ENCODE measurements at places on chromosomes 13 and 19. TPM values are rescaled to one million over a fixed set of nuclear protein-coding genes. Genes with fewer than 3 reads are reported as not detected.

- H3K4me3 ChIP-seq = no peak overlapping the region
- no peaks in the 10 kb centered on the region for H3K27me3 ChIP-seq
- no peaks in the 10 kb centered on the region for H3K36me3 ChIP-seq
- H3K4me1 ChIP-seq = no peaks in the 10 kb centered on the region
Observed at GRCh38 chr13:91078093-91078679, 269.3 kb upstream of the MIR17HG start.

- H3K27me3 ChIP-seq = no peaks in the 10 kb centered on the region
- peaks cover 8% of the 10 kb centered on the region for H3K36me3 ChIP-seq
- H3K27ac ChIP-seq = no peak overlapping the region
- no peak for DNase-seq
Observed at GRCh38 chr19:18904334-18905057, 8.5 kb upstream of the CERS1 start.

- no peaks in the 10 kb centered on the region for H3K27me3 ChIP-seq
- H3K36me3 ChIP-seq = no peaks in the 10 kb centered on the region
- H3K4me3 ChIP-seq = no peak overlapping the region
- DNase-seq = no peak
- no peaks in the 10 kb centered on the region for H3K4me1 ChIP-seq
Observed at GRCh38 chr13:74087357-74087756, 46.8 kb downstream of the KLF12 start.

DNA sequence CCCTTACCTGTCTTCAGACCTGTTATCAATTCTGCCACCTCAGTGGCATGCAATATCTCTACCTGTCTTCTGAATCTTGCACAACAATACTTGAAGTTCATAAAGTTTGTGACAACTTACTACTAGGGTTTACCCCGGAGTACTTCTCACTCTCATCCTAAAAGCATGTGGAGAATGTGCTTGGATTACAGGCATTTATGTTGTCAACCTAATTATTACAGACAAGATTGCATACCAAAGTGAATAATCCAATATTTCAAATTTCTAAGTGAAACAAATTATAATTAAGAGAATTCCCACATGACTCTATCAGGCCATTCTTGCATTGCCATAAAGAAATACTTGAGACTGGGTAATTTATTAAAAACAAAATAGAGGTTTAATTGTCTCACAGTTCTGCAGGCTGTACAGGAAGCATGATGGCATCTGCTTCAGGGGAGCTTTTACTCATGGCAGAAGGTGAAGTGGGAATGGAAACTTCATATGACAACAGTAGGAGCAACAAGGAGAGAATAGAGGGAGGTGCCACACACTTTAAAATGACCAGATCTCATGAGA, 661.0 kb upstream of the SPRY2 start:
- no peaks in the 10 kb centered on the region for H3K36me3 ChIP-seq
- H3K27ac ChIP-seq = no peak overlapping the region
- H3K4me3 ChIP-seq = no peak overlapping the region
- no peaks in the 10 kb centered on the region for H3K27me3 ChIP-seq

- H3K4me3 ChIP-seq = no peak overlapping the region
- H3K27ac ChIP-seq = no peak overlapping the region
- peaks cover 5% of the 10 kb centered on the region for H3K4me1 ChIP-seq
- no peak for DNase-seq
- no peaks in the 10 kb centered on the region for H3K27me3 ChIP-seq
- peaks cover 33% of the 10 kb centered on the region for H3K36me3 ChIP-seq
Observed at GRCh38 chr19:10173527-10173926, 21.2 kb downstream of the DNMT1 start.

DNA sequence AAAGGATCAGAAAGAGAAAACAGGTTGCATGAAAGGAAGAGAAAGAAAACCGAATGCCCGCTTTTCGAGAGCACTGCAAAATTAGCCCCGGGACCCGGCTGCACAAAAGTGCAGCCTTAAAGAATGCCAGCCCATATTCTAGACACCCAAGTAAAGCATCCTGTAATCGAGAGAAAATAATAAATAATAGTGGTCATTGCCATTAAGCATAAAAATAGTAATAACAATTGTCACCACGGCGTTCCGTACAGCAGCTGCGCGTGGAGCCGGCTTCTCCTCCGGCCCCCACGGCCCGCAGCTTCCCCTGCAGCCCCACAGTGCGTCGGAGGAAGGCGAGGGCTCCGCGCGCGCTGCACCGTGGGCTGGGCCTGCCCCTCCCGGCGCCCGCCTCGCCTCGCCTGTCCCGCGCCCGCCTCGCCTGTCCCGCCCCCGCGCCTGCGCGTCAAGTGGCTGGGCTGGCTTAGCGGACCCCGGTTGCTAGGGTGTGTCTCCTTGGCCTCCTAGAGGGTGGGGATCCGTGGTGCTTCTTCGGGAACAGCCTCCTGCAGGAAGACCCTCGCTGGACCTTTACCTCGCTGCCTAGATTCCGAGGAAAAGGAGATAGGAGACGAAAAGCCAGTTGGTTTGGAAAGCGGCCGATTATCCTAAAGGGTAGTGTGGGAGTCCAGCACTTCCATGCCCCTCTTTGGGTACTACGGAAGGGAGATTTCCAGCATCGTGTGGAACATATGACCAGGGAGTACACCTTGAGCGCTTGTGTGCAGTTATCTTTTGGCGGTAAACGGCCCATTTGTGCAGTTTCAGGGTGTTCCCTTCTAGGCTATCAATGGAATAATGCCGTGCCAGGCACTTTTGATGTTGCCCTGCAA, at the start of gene LRRC63:
TSS of gene LRRC63 (plus strand) at position 446 of the 869 bp plus-strand sequence. CDS start 1,107 bp downstream, outside the sequence.
- no peaks in the 10 kb centered on the region for H3K27me3 ChIP-seq
- DNase-seq = no peak
- peak within 1 kb of the TSS; percentile 72 for H3K4me3 ChIP-seq
- no peaks in the 10 kb centered on the region for H3K36me3 ChIP-seq

DNA sequence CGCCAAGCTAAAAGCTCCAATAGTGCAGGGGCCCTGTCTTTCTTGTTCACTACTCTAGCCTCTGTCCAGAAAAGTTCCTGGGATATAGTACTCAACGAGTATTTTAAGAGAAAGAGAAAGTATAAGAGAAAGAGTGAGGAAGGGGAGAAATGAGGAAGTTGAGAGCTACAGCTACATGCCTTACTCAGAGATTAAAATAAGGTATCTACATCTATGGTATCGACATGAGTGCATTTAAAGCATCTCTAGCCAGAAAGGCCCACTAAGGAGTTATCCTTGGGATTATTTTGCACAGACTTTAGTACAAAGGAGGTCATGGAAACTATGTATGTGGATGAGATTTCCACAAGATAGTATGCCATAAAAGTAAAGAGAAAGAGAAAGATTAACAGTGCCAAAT, 28.5 kb downstream of the MYCBP2 start:
- peak overlapping the region; percentile 71 for H3K27ac ChIP-seq
- peak overlapping the region; percentile 57 for H3K4me3 ChIP-seq
- DNase-seq = no peak
- peaks cover 2% of the 10 kb centered on the region for H3K36me3 ChIP-seq
- H3K4me1 ChIP-seq = peaks cover 24% of the 10 kb centered on the region

DNA sequence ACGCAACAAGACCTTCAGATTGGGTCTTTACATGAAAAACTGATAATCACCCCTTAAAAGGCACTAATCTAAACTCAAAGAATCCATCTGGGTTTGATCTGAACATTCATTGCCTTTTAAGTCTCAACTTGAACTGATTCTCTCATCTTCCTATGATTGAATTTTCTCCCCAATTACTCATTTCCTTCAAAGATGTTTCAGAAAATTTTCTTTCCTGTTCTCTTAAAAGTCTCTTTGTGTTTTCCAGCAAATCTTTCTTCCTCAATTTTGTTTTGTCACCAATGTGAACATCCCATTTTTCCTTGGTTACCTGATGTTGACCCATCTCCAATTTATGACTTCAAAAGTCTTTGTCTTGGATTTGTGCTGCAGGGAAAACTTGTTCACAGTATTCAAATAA, 234.3 kb downstream of the DACH1 start:
- H3K27me3 ChIP-seq = no peaks in the 10 kb centered on the region
- H3K4me3 ChIP-seq = no peak overlapping the region
- DNase-seq = no peak
- no peaks in the 10 kb centered on the region for H3K4me1 ChIP-seq

DNA sequence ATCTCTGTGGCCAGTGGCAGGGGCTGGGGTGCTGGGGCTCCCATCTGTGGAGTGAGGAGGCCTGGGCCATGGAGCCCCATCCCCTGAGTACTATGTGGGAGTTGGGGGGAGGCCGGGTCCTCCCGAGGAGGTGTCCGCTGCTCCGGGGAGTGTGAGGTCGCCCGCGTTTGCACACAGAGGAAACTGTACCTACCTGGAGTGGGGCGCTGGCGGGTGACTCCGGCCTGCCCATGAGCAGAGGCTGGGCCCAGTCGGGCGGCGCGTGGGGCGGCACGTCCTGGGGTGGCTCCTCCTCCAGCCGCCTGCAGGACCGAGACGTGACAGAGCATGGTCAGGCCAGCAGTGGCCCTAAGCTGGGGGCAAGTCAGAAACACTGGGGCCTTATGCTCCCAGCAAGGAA, 33.8 kb upstream of the MATK start:
- no peak overlapping the region for H3K27ac ChIP-seq
- no peak overlapping the region for H3K4me3 ChIP-seq
- no peaks in the 10 kb centered on the region for H3K36me3 ChIP-seq

- peak overlapping the region; percentile 93 for H3K27ac ChIP-seq
- H3K27me3 ChIP-seq = no peaks in the 10 kb centered on the region
- H3K36me3 ChIP-seq = peaks cover 21% of the 10 kb centered on the region
- DNase-seq = no peak
- H3K4me3 ChIP-seq = peak overlapping the region; percentile 66
Observed at GRCh38 chr13:99299920-99300341, 7.3 kb downstream of the GPR183 start.

DNA sequence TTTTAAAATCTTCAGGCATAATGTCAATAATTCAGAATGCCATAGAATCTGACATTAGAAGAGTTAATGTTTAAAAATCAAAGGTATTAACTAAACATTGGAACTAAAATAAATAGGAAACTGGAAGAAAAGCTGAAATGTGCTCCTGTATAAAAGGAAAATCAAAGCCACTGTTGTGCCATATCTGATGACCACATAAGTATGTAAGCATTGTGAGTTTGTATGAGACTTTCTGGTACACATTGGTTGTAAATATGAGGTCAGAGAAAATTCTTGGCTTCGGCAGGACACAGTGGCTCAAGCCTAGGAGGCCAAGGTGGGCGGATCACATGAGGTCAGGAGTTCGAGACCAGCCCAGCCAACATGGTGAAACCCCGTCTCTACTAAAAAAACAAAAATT, 48.3 kb upstream of the INTS6 start:
- no peaks in the 10 kb centered on the region for H3K36me3 ChIP-seq
- no peak overlapping the region for H3K4me3 ChIP-seq
- no peak overlapping the region for H3K27ac ChIP-seq
- no peak for DNase-seq
- H3K27me3 ChIP-seq = no peaks in the 10 kb centered on the region

GRCh38 chr13:45047394-45048310, 58.3 kb downstream of the GPALPP1 start:
- H3K4me1 ChIP-seq = peaks cover 10% of the 10 kb centered on the region
- H3K4me3 ChIP-seq = peak overlapping the region; percentile 28
- peak; percentile 24 for DNase-seq
- H3K36me3 ChIP-seq = no peaks in the 10 kb centered on the region

DNA sequence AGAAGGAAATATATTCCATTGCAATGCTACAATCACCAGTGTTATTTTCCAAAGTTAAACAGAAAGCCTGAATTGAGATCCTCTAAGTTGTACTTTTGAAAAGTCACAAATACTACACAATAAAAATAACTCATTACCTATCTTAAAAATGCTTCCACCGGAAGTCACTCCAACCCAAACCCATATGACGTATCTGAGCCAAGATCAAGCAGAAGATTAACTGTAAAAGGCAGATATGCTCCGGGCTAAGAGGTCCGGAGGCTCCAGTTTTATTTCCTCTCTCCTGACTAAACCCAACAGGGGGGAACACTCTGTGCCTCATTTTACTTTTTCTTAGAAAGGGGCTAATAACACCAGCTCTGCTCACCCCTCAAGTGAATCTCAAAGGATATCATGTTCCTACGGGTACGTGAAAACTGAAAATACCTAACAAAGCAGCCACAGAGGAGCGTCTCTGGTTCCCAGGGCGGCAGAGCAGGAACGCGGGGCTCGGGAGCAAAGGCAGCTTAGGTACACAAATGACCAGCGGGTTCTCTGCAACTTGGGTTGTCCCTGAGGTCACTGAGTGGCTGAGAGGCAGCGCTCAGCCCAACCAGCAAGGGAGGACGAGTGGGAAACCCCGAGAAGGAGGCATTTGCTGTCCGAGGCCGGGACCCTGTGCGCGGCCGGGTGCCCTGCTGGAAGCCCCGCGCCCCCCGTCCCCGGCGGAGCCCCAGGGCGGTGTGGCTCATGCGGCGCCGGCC, 750 bp downstream of the RAB20 start:
- H3K36me3 ChIP-seq = no peaks in the 10 kb centered on the region
- H3K4me3 ChIP-seq = peak overlapping the region; percentile 91
- peaks cover 2% of the 10 kb centered on the region for H3K4me1 ChIP-seq
- DNase-seq = no peak
- peak overlapping the region; percentile 34 for H3K27ac ChIP-seq

- H3K27ac ChIP-seq = peak overlapping the region; percentile 95
- H3K4me1 ChIP-seq = peaks cover 26% of the 10 kb centered on the region
- DNase-seq = no peak
- H3K27me3 ChIP-seq = no peaks in the 10 kb centered on the region
Observed at GRCh38 chr19:14418856-14419105, 360 bp downstream of the DDX39A start.

- no peaks in the 10 kb centered on the region for H3K27me3 ChIP-seq
- no peak overlapping the region for H3K4me3 ChIP-seq
- DNase-seq = no peak
- H3K36me3 ChIP-seq = peaks cover 4% of the 10 kb centered on the region
Observed at GRCh38 chr19:58330458-58330857, 3.7 kb downstream of the ZSCAN22 start.

DNA sequence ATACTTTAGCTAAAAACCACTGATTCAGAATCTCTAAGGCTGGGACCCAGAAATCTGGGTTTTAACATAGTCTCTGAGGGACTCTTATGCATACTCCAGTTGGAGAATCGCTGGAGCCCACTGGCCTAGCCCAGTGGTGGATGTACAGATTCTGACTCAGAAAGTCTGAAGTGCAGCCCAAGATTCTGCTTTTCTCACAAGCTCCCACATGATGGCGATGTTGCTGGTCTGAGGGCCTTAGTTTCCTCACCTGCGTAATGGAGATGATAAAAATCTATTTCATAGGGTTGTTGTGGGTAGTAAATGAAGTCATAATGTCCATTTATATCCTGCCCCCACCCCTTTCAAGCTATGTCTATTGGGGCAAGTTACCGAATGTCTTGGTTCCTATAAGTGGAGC, 7.7 kb upstream of the CDADC1 start:
- H3K36me3 ChIP-seq = no peaks in the 10 kb centered on the region
- H3K27me3 ChIP-seq = no peaks in the 10 kb centered on the region
- no peak overlapping the region for H3K4me3 ChIP-seq

DNA sequence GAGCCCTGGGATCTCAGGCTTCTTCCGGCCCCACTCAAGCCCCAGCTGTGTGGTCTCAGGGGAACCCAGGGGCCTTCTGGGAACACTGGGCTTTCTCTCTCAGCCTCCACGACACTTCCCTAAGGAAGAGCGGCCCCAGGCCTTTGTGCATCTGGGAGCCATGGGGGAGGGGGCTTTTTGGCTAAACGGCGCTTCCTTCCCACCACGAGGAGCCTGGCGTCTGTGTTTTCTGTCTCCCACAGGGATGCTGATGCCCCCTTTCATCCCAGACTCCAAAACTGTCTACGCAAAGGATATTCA, 24.2 kb upstream of the TMEM255B start:
- H3K36me3 ChIP-seq = no peaks in the 10 kb centered on the region
- H3K27ac ChIP-seq = no peak overlapping the region
- no peak overlapping the region for H3K4me3 ChIP-seq
- H3K4me1 ChIP-seq = no peaks in the 10 kb centered on the region
- DNase-seq = no peak

Gene SIGLEC8
- total RNA-seq = not detected

Gene KLK12
- not detected for total RNA-seq

Gene MRPL57
- total RNA-seq = 26.0 TPM

Gene FFAR1
- total RNA-seq = 0.43 TPM

Gene ZNF773
- 6.4 TPM for total RNA-seq

Gene CYP4F2
- 1.1 TPM for total RNA-seq

Gene CEACAM3
- not detected for total RNA-seq

Gene ZNF229
- total RNA-seq = 0.15 TPM

Gene SERP2
- total RNA-seq = not detected

Gene NPAS1
- 0.72 TPM for total RNA-seq

Data from GM12878 (cell line).